Activated CD4-positive, alpha-beta T cell treated with anti-CD3 and anti-CD28 coated beads, Interleukin-2, Interleukin-6, amounts not matched to agents 100 ng/mL and 50 ng/mL, durations not matched to agents 16 hours and 8 hours (primary cell): ENCODE measurements at places on chromosomes 16 and 17.

- no peak for DNase-seq
These were observed 592 bp downstream of the GCSH start for GRCh38 chr16:81095653-81095952.

- no peak for DNase-seq
These were observed 18.0 kb upstream of the CEP20 start for GRCh38 chr16:15906439-15906838.

- no peak for DNase-seq
These were observed 10.5 kb downstream of the MXRA7 start for GRCh38 chr17:76700270-76700616.

DNA sequence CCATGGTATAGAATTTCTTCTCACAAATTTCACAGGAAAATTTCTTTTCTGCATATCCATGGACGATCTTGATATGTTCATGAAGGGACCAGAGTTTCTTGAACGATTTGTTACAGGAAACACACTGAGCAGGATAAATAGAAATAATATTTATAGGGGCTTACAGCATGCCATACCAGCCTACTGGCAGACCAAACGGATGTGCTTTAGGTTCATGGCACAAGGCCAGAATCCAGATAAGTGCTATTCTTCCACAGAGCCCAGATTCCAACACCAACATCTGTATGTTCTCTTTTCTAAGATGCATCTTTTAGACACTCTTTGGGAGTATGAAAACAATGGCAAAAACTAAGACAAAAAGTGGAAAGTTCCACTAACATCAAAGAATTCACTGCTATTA, 49.3 kb downstream of the ZNF652 start:
- no peak for DNase-seq

DNA sequence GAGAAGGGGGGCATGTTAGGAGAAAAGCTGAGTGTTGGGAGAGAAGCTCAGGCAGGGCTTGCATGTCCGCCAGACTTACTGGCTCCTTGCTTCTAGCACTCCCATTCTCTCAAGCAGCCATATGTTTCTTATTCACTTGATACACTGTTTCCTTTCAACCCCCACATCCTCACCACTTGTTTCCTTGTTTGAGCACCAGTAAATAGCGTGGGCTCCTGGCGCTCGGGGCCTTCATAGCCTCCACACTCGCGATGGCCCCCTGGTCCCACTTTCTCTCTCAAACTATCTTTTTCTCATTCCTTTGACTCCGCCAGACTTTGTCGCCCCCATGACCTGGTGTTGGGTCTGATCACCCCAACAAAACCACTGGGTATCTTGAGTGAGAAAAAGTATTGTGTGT, 16.6 kb downstream of the ATP5PD start:
- DNase-seq = no peak

GRCh38 chr17:76271669-76272540, 6.8 kb downstream of the UBALD2 start:
- peak; percentile 80 for DNase-seq

DNA sequence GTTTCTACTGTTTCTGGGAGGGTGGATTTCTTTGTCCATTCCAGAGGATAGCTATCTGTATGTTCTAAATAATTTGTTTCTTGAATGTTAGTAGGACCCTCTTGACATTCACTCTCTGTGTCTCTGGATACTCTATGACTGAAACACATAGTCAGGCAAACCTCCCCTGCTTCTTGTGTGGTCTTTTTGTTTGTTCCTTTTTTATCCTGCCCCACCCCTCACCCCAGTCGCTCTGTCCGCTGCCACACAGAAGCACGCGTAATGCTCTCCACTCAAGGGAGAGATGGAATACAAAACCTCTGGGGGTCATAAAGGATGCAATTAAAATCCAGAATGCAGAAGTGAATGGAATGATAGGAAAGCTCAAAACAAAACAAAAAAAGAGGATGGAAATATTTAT, 253.1 kb downstream of the RBFOX1 start:
- DNase-seq = no peak

DNA sequence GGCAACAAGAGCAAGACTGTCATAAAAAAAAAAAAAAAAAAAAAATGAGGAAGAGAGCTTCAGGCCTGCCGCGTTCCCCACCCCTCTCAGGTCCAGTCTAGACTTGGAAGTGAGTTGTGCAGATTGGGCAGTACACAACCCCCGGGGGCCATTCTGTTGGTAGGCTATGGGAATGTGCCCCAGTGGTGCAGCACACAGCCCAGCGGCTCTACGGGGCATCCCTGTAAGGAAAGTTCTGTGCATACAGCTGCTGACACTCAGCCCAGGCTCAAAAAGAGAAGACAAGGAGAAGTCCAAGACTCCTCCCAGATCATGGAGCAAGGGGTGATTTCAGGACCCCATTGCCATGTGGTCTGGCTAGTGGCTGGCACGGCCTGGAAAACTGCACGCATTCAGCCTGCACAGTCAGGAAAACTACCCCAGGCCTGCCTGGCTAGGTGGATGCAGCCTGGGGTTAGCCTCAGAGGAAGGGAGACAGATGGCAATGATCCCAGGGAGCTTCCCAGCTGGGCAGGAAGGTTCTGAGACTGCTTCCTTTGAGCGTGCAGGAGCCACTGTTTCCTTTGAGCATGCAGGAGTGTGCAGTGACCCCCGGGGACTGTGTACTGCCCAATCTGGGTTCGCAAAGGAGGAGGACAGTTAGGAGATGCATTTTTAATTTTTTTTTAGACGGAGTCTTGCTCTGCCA, 44.8 kb downstream of the PECAM1 start:
- no peak for DNase-seq

DNA sequence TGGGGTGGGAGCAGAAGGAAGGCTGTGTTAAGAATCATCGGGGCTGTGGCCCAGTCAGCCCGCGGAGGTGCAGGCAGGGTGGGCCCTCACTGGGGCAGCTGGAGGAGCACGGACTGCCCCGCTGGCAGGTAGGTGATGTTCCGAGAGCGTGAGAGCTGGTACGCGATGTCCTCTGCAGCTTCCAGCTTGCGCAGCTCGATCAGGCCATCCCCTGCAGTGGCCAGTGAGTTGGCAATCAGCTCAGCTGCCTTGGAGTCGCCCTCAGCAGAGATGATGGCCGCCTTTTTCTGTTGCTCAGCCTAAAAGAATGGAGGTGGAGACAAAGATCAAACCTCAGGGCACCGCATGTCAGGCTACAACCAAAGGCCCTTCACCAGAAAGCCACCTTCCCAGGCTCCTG, 9.8 kb downstream of the PHB1 start:
- DNase-seq = no peak

DNA sequence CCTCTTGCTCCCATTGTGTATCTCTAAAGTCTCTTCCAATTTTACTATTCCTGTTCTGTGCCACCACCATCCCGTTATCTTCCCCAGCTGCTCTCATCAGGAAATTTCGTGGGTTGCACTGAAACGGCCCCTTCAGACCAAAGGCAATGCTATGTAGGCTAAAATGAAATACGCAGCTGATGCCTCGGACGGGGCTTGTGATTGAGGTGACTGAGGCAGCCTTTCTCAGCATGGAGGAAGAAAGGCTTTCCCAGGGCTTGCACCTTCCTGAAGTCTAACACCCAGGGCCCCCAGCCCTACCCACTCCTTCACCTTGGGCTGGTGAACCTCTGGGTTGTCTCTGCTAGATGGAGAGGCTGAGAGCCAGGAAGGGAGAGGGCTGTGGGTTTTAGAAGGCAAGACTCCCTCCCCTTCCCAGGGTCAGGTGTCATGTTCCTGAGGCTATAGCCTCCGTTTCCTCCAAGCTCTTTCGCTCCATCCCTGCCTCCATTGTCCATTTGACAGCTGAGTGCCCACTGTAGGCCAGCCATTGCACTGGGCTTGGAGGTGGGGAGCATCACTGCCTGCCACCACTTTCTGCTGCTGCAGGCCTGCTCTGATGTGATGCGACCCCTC, 7.8 kb downstream of the CCDC200 start:
- no peak for DNase-seq

DNA sequence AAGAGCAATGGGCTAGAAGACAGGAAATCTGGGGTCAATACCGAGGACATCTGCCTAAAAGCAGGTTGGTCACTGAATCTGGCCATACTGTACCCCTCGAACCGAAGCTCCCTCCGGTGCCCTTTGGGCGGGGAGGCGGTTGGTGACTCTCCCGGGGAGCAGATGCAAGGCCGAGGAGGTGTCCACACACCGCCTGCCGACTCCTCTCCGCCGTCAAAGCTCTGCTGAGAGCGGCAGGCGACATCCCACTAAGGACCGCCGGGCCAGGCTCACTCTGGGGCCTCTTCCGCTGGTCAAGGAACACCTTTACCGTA, 458 bp downstream of the ZNF200 start:
- no peak for DNase-seq

- no peak for DNase-seq
These were observed 502.2 kb upstream of the ZFHX3 start for GRCh38 chr16:73549984-73550631.

- DNase-seq = no peak
These were observed 42.3 kb downstream of the CRLF3 start for GRCh38 chr17:30782206-30782605.

- peak; percentile 13 for DNase-seq
These were observed 11.1 kb upstream of the SLC5A11 start for GRCh38 chr16:24834459-24835335.

GRCh38 chr17:49148171-49148570, 15.6 kb downstream of the B4GALNT2 start:
- DNase-seq = no peak

GRCh38 chr16:66204756-66205155, 161.7 kb upstream of the CDH5 start:
- DNase-seq = no peak

GRCh38 chr17:42347606-42348005, 40.6 kb downstream of the STAT3 start:
- no peak for DNase-seq

- DNase-seq = peak; percentile 10
These were observed 23.3 kb upstream of the ERCC4 start for GRCh38 chr16:13896543-13897182.

- no peak for DNase-seq
These were observed 12.6 kb upstream of the CLUH start for GRCh38 chr17:2723997-2724783.

DNA sequence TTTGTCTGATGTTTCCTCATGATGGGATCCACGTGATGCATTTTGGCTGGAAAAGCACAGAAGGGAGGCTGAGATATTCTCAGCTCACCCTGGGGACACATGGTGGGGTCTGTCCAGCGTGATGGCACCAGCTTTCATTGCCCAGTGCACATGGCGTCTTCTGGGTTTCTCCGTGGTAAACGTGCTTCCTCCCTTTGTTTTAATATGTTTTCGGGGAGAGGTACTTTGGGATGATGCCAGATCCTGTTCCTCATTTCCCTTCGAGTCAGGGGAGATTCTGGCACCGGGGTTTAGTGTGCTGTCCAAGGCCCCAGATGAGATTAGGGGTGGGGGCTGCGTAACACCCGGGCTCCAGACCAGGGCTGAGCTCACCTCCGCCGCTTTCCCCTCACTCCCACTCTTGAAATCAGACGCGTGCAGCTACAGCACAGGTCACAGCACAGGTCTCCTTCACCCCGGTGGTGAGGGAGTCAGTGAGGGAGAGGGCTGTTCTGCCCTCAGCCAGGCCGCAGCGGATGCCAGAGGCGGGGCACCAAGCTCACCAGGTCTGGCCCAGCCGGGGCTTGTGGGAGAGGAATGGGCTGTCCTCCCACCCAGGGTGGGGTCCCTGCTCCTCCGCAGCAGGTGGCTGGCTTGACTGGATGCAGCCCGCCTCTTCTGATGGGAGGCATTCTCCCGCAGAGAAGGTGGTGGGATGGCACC, 33.9 kb downstream of the COX4I1 start:
- DNase-seq = no peak

GRCh38 chr17:8288336-8289102, at the start of gene RANGRF:
Gene RANGRF (plus strand): TSS chr17:8288670. CDS start chr17:8288789, 119 bp downstream.
- peak; percentile 91 for DNase-seq

DNA sequence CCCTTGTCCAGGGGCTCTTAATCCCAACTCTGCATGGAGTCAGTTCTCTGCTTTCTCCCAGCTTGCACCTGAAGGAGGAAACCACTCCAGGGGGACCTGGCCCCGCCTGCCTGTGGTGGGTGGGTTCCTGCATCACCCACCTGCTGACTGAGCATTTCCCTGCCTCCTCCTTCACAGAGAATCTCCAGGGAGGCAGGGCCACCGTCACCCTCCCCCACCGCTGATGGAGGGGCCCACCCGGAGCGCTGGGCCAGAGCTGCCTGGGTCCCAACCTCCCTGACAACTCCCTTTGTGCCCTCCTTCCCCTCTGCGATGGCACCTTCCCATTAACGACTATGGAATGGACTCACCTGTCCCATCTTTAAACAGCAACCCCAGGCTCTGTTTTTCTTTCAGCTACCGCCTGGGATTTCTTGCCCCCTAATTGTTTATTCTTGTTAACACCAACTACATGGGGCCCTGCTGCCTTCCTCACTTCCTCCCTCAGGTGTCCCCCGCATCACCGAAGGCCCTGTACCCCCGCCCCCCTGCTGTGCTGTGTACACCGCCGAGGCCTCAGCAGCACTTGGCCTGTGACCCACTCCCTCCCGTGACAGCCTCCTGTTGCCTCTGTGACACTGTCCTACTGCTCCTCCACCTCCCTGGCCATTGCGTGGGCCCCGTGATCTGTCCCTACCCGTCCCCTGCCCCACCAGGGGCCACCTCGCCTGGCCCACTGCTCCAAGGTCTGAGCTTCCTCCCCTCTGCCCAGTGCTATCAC, 842 bp upstream of the TEDC2 start:
- no peak for DNase-seq

- no peak for DNase-seq
These were observed 7.7 kb downstream of the MSL1 start for GRCh38 chr17:40129498-40129897.

DNA sequence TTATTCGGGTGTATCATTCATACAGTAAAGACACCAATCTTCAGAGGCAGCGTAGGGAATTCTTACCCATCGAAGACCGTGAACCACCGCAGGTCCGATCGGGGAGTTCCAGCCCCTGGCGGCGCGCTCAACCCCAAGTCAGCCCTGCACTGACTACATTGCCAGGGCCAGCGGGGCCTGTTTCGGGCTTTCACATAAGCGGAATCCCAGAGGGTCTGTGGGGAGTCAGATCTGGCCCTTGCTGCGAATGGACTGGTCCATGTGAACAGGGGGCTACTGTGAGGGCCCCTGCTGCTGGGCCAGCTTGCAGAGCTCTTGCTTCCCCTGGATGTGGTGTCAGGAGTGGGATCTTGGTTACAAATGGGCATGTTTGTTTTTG, 7.6 kb downstream of the PDE6G start:
- DNase-seq = no peak

DNA sequence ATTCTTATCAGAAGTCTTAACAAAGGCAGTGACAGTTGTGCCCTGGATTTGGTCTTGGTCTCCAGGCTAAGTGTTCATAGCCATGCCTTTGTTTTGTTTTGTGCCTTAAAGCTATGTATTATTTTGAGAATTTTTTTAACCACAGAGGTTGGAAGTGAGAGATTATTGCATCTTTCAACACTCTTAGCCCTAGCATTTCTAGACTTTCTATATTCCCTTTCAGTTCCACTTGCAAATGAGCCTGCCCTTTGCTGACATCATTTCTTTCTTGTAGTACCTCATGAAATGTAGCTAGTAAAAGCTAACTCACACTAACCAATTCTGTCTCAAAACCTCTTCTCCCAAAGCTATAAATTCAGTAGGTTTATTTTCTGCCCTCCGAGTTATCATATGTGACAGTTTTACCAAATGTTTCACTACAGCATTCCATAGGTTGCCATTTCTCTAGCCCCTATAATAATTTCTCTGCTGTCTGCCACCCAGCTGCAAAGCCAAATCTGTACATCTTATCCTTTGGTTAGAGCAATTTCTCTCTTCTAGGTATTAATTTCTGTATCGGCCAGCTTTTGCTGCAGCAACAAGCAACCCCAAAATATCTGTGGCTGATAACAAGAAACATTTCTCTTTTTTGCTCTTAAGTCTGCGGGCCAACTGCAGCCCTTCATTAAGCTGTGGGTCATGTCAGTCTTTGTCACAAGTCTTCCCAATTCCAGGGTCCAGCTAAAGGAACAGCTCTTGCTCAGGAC, 14.2 kb upstream of the CCL1 start:
- peak; percentile 44 for DNase-seq
